ENCODE measurements at places on chromosomes 2 and 18.

DNA sequence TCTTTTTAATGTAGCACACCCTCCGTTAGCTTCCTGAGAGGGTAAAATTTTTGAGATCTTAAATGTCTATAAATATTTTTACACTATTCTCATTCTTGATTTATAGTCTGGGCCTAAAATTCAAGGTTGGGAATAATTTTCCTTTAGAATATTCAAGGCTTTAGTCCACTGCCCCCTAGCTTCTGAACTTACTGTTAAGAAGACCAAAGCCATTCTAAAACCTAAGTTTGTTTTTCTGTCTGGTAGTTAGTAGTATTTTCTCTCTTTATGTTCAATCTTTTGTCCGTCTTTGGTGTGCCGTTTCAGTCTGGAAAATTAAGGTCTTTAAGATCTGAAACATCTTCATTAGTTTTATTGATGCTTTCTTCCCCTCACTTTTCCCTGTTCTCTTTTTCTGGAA is 14.5 kb downstream of the OSBPL6 start:
- no peak for DNase-seq

DNA sequence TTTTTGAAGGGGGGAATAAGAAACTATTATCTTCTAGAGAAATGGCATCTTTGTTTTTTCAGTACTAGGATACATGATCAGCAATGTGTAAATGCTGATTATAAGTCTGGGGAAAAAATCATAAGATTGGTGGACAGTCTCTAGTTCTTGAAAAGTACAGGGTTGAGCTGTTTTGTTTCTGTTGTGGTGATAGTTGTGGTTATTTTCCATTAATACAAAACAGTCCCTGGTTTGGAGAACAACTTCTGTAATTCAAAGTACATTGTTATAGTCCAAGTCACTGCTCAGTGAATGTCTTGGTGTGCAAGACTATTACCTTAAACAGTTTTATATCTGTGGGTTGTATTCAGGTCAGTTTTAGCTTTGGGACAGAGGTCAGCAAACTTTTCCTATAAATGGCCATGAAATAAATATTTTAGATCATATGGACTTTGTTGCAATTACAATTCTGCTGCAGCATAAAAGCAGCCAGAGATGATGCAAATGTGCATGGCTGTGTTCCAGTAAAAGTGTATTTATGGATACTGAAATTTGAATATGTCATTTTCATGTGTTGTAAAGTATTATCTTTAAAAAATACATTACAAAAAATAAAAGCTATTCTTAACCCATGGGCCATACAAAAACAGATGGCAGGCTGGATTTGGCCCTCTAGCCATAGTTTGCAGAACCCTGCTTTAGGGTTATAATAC is 111.0 kb downstream of the CERS6 start:
- DNase-seq = no peak

DNA sequence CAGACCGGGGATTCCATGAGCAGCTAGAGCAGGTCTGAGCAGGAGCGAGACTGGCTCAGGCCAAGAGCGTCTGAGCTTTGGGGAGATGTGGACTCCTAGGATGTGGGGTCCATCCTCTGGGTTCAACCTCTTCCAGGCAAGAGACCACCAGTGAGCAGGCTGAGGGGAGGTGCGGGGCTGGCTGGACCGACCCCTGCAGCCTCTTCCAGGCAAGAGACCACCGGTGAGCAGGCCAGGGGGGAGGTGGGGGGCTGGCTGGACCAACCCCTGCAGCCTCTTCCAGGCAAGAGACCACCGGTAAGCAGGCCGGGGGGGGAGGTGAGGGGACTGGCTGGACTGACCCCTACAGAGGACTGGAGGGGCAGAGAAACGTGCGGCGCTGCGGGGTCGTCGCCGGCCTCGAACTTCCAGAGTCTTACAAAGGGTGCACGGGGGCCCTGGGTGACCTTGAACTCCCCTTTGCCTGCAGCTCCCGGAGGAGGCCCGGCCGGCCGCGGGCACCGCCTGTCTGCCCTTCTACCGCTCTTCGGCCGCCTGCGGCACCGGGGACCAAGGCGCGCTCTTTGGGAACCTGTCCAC is 63.4 kb downstream of the TPO start:
- DNase-seq = no peak

GRCh38 chr2:21748501-21748900 is 624.7 kb downstream of the TDRD15 start:
- no peak for DNase-seq

- no peak for DNase-seq
Measured at GRCh38 chr2:200128296-200128695, 172.9 kb downstream of the MAIP1 start.

GRCh38 chr2:88831071-88831791 is 139.8 kb downstream of the RPIA start:
- DNase-seq = no peak

- no peak for DNase-seq
Measured at GRCh38 chr2:241412144-241412543, 56.1 kb downstream of the FARP2 start.

DNA sequence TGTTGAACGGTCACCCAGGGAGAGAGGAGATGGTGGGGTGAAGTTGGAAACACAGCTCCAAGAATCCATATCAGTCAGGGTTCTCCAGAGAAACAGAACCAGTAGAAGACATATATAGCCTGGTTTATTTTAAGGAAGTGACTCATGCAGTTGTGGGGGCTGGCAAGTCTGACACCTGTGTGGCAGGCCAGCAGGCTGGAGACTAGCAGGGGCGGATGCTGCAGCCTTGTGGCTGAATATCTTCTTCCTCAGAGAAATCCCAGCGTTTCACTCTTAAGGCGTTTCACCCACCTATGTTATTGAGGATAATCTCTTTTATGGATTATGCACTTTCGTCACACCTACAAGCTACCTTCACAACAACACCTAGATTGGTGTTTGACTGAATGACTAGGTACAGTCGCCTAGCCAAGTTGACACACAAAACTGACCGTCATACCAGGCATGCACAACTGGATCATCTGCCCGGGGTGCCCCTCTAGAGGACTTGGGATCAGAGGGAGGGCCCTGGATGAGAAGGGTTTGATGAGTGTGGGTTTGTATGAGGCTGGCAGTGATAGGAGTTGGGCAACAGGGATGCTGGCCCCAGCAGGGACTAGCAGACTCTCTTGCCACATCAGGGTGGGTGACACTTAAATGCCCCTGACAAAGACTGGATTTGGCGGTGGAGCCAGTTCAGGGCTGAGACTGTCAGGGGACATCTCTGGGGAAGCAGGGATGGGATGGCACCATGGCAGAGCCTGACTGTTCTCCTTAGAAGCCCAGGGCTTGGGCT is 23.4 kb downstream of the MROH2A start:
- no peak for DNase-seq

GRCh38 chr2:22821458-22821857 is 563.5 kb upstream of the KLHL29 start:
- no peak for DNase-seq

- DNase-seq = no peak
Measured at GRCh38 chr18:49742316-49743116, 70.8 kb downstream of the ACAA2 start.

GRCh38 chr2:138676619-138677021 is 103.6 kb downstream of the NXPH2 start:
- no peak for DNase-seq

- no peak for DNase-seq
Measured at GRCh38 chr2:39216346-39217191, 27.2 kb downstream of the CDKL4 start.

DNA sequence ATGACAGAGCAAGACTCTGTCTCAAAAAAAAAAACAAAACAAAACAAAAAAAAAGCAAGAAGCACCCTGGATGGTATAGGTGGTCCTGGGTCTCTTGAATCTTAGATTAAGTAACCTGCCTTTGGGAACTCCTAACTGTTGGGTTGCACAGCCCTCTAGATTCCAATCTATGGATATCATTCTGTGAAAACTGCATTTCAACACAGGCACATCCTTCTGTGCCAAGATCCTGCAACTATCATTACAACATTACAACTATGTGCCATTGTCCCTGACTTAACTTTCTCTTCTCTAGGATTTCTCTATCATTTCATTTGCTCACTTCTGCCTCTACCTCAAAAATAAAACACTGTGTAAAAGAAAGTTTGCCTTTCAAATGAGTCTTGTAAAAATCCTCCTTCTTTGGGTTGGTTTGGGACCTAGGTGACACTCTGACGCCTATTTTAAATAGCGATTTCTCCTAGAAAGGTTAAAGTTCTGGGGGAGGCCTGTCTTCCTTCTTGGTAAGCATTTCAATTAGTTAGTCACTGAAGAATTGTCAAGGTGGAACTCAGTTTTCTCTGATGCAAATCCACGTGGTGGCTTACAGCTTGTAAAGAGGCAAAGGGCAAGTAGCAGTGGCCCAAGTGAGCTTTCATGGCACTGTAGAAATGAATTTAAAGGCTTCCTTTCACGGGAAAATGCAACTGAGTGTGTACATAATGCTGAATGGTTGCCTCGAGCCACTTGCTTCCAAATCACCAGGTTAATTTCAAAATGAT is 9.2 kb downstream of the LGALSL start:
- DNase-seq = no peak

DNA sequence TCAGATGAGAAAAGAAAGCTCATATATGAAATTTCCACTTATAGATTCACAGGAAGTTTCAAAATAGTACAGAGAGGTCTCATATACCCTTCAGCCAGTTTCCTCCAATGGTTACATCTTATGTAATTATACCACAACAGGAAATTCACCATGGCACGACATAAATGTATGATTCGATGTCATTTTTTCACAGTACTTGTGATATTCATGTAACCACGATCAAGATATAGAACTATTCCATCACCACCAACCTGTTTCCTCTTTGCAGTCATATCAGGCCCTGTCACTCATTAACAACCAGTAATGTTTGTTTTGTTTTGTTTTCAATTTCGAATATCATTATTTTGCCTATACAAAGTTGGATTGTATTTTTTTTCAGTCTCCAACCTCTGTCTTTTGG is 314.3 kb upstream of the POU3F3 start:
- DNase-seq = no peak

- DNase-seq = no peak
Measured at GRCh38 chr18:10398571-10398970, 55.9 kb upstream of the APCDD1 start.

DNA sequence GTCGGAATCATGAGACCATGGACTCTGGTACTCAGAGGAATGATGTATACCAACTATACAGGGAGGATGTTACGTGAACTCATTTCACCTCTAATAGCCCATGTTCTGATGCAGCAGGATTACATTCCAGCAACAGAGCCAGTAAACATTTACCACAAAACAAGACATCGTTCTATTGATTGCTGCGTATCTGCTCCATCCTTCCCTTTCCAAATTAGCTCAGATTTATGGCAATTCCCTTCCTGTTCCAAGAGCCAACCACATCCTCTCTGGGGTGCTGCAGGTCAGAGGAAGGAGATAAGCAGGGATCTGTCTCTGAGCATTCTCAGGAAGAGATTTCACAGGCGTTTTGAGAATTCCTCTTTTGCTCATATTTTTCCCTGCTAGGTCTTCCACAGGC is 98.3 kb downstream of the KLF7 start:
- no peak for DNase-seq

GRCh38 chr2:218622606-218623365 is 15.1 kb downstream of the PLCD4 start:
- no peak for DNase-seq

GRCh38 chr2:4354678-4355077 is 651.3 kb downstream of the DCDC2C start:
- DNase-seq = no peak

DNA sequence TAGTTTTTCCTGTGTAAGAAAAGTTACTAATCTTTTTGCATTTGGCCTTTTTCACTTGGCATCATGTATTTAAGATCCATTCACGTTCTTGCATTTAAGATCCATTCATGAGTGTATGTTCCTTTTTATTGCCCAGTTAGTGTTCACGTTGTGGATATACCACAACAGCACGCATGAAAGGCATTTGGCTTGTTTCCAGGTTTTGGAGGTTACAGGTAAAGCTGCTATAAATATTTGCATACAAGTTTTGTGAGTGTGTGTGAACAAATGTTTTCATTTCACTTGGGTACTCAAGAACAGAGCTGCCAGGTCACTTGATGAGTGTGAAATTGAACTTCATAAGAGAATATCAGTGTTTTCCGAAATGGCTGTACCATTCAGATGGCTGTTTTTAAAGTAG is 121.2 kb downstream of the CCBE1 start:
- no peak for DNase-seq

- DNase-seq = no peak
Measured at GRCh38 chr2:143463719-143464118, 334.5 kb downstream of the ARHGAP15 start.

- DNase-seq = no peak
Measured at GRCh38 chr2:222782201-222782730, 78.6 kb upstream of the ACSL3 start.

DNA sequence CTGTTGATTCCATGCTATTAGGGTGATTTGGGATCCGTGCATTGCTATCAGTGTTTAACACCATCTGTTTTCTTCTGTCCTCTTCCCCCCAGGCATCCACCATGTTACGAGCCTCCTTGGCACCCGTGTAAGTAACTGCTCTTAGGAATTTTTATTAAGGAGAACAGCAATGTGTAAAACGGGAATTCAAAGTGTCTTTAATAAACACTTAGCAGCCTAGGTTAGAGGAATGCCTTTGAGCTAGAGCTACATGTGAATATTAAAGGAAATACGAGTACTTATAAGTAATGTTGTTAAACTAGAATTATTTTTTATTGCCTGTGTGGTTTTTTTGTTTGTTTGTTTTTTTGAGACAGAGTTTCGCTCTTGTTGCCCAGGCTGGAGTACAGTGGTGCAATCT is 58.1 kb downstream of the ARMC9 start:
- DNase-seq = no peak

GRCh38 chr2:230417436-230417835 is 1.4 kb downstream of the SP100 start:
- no peak for DNase-seq

GRCh38 chr2:176638167-176639015 is 369.1 kb downstream of the MTX2 start:
- DNase-seq = peak; percentile 8

GRCh38 chr2:43407935-43408334 is 181.5 kb upstream of the ZFP36L2 start:
- no peak for DNase-seq
